ENCODE measurements at places on chromosomes 4 and X. TPM values are rescaled to one million over a fixed set of nuclear protein-coding genes. Genes with fewer than 3 reads are reported as not detected.
A peak's percentile ranks its signal among the peaks of the same experiment; 100 is the strongest.

DNA sequence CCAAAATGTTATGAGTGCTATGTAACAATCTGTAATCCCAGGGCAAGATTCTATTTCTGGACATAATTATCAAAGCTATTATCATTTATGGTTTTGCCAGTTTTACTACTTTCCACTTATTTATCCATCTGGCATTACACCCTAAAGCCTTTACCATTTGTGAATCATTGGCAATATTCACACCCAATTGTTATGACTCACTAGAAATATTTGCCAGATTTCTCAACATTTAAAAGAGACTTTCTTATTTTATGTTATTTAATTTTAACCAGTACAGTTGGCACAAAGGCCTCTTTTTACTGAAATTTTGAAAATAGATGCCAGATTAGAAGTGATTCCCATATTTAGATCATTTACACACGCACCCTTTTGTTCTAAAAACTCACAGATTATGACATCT is 242.7 kb upstream of the WDFY3 start:
- no peak for DNase-seq

ARMCX2 gene
- 3.1 TPM for total RNA-seq

DNA sequence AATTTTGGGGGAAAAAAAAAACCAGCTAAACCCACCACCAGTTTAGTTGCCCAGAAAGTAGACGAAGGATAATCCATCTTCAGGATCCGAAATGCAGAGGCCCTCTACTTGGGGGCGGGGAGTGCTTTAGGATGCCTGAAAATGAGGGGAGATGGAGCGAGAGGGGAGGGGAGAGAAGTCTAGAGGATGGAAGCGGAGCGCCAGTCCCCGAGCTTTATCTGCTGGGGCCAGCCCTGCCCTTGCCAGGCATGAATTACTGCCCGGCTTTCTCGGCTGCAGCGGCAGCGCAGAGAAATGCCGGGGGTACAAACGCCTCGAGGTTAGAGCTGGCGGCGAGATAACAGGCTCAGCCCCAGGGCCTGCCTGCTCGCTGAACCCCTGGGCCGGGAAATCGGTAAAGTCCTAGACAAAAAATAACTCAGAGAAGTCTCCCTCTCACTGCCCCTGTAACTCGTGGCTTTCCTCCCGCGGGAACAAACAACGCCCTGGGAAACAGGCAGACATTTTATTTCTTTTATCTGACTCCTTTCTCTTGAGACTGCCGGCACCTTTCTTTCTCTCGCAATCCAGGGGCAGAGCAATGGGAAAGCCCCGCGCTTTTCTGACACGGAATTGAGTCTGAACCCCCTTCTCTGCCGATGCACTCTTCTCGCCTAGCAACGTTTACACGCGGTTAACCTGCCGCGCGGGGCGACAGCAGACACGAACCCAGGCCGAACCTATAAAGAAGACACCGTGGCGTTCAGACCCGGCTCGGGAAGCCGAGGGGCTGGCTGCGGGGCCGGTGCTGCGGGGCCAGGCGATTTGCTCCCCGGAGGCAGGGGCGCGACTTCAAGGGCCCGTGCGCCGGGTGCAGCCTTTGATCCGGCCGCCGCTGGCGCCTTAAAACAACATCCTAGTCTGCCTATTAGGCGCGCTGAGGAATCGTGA is 3.1 kb upstream of the MSX1 start:
- no peak for DNase-seq

GRCh38 chr4:99965173-99965572 is 15.1 kb upstream of the H2AZ1 start:
- DNase-seq, result no peak

DNA sequence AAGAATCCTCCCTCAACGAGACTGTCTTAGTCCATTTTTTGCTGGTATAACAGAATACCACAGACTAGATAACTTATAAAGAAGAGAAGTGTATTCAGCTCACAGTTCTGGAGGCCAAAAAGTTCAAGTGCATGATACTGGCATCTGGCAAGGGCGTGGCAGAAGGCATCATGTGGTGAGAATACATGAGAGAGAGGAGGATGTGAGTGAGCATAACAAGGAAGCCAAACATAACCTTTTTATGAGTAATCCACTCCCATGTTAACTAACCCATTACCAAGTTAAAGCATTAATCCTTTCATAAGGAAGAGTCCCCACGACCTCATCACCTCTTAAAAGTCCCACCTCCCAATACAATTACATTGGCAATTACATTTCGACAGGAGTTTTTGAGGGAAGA is 504.6 kb downstream of the IQCM start:
- DNase-seq, result no peak

DNA sequence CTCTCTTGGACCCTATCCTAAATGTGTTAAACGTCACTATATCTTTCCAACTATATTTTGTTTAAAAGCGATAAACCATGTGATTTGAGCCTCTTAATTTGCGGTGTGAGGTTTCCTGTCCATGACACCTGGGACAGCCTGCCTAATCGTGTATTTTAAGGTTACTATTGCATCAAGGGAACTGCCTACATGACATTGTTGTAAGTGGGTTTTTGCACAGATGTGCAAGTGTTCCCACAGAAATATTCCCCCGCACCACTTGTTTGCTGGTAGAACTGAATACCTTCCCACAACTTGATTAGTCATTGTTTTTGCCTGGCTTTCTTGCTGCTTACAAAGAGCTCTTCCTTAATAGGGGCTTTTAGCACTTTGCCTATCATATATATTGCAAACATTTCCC is 5.1 kb upstream of the FAM184B start:
- no peak for DNase-seq

GRCh38 chr4:41897698-41898097 is 37.5 kb upstream of the TMEM33 start:
- DNase-seq, result no peak

SYNPO2 gene
- total RNA-seq, result 0.27 TPM

GRCh38 chr4:76897536-76898384 is at the start of gene SOWAHB:
TSS of gene SOWAHB (minus strand) at chr4:76898144. CDS start at chr4:76897849, 295 bp downstream.
- DNase-seq, result peak; percentile 32

- no peak for DNase-seq
Measured at GRCh38 chrX:45845142-45845541, 644.5 kb upstream of the DIPK2B start.

GRCh38 chrX:33211356-33212260 is at the start of gene DMD:
TSS of gene DMD (minus strand) at chrX:33211549. CDS start at chrX:33211312, 237 bp downstream.
- DNase-seq, result no peak

- DNase-seq, result no peak
Measured at GRCh38 chr4:3851881-3852280, 85.7 kb downstream of the ADRA2C start.

DNA sequence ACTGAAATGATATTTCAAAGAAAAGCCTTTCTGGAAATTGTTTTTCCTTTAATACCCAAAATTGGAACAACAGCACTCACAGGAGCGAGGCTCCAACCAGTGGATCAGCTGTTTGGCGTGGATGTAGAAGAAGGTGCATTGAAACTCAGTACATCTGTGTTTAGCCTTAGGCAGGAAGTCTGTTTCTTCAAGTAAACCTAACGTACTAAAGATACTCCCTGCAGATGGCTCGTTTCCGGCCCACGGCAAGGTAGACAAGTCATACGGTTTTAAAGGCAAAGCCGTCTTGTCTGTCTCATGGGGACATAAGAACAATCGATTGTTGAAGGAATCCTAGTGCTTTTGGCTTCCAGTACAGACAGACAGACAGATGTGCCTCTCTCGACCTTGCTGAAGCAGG is 50.0 kb upstream of the CLCN4 start:
- DNase-seq, result peak; percentile 35

CLTRN gene
- 0.16 TPM for total RNA-seq

DNA sequence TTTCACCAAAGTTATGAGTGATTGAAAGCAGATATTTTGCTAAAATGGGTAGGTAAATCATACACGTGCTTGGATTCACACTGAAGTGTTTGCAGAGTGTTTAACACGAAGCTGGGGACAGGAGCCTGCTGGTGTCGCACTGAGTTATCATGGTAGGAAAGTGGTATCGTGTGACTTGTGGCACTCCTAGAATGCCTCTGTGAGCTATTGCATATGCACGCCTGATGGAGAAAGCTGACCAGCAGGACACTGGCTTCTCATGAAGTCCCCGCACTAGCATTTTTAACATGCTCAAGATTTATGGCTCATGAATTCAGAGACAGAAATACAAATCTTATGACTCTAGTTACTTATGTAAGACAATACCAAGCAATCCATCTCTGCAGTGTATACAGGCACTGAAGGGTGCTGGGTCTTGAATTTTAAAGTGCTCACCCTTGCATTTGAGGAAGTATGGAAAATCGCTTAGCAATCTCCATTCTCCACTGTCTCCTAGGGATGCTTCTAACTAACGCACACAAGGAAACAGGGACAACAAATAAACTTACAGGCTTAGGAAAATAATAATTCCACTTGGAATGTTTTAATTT is 19.8 kb downstream of the VCX3B start:
- DNase-seq, result no peak

GRCh38 chrX:96435378-96436035 is 249.1 kb upstream of the DIAPH2 start:
- no peak for DNase-seq

- no peak for DNase-seq
Measured at GRCh38 chr4:86054286-86055032, 305.4 kb downstream of the MAPK10 start.

- no peak for DNase-seq
Measured at GRCh38 chrX:103338663-103339062, 8.6 kb downstream of the TCEAL7 start.

FABP2 gene
- not detected for total RNA-seq

DCK gene
- total RNA-seq, result 16.7 TPM

GRCh38 chrX:17020356-17020755 is 73.9 kb downstream of the REPS2 start:
- no peak for DNase-seq

SEC24D gene
- total RNA-seq, result 24.4 TPM

All from activated T-cell treated with anti-CD3 and anti-CD28 coated beads, Interleukin-2, amount 50 U/mL, for 4 hours (primary cell).